ENCODE measurements at places on chromosomes 13 and 19. TPM values are rescaled to one million over a fixed set of nuclear protein-coding genes. Genes with fewer than 3 reads are reported as not detected.

The KLF1 gene
- not detected for total RNA-seq

The PRKACA gene
- total RNA-seq: 82.4 TPM

The OR10H1 gene
- not detected for total RNA-seq

The EFNB2 gene
- 0.64 TPM for total RNA-seq

The KLF2 gene
- total RNA-seq: 2.4 TPM
